ENCODE measurements at places on chromosomes 6 and 20.

DNA sequence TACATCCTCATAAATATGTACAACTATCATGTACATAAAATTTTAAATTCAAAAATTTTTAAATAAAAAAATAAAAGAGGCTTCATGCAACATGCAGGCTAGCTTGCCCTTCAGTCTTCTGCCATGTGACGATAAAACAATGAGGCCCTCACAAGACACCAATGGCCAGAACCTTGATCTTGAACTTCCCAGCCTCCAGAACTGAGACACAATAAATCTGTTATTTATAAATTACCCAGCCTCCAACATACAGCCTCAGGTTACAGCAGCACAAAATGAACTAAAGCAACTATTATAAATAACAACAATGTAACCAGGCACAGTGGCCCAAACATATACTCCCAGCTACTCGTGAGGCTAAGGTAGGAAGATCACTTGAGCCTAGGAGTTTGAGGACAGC, 42.8 kb downstream of the SERAC1 start:
- no peak for DNase-seq

GRCh38 chr20:61635721-61636455, 383.8 kb downstream of the CDH4 start:
- DNase-seq, result no peak

DNA sequence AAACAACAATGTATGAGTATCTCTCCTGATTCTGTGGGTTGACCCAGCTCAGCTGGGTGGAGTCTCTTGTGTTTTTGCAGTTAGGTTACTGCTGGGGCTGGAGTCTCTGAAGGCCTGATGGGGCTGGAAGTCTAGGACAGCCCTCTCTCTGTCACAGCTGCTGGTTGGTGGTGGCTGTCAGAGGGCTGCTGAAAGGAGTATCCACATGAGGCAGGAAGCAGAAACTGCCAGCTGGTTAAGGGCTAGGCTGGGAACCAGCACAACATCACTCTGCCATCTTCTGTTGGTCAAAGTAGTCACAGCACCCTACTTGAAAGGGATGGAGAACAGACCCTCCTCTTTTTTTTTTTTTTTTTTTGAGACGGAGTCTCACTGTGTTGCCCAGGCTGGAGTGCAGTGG, 10.0 kb upstream of the PACSIN1 start:
- DNase-seq, result no peak

GRCh38 chr6:88374553-88374952, 208.4 kb upstream of the CNR1 start:
- no peak for DNase-seq

DNA sequence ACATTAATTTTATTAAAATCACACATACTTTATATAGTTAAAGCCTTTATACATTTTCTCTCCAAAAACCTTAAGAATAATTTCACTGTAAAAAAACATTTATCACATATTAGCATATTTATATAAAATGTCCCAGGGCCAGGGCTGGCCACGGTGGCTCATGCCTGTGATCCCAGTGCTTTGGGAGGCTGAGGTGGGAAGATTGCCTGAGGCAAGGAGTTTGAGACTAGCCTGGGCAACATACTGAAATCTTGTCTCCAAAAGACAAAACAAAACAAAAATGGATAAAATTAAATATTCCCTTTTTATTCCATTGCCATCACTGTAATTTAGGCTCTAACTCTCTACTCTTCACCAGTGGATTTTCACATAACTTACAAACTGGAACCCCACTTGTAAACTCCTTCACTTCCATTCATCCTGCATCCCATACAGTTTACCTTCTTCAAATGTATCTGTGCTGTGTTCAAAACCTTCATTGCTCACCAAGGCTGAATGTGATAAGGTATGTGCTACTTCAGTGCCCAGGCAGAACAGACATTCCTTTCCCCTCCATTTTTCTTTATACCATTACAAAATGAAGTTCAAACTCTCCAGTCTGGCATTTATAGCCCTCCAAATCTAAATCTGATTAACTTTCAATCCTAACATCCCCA, 42.9 kb upstream of the PIM1 start:
- no peak for DNase-seq

- DNase-seq, result no peak
Measured at GRCh38 chr6:157741321-157741947, 81.6 kb upstream of the SNX9 start.

DNA sequence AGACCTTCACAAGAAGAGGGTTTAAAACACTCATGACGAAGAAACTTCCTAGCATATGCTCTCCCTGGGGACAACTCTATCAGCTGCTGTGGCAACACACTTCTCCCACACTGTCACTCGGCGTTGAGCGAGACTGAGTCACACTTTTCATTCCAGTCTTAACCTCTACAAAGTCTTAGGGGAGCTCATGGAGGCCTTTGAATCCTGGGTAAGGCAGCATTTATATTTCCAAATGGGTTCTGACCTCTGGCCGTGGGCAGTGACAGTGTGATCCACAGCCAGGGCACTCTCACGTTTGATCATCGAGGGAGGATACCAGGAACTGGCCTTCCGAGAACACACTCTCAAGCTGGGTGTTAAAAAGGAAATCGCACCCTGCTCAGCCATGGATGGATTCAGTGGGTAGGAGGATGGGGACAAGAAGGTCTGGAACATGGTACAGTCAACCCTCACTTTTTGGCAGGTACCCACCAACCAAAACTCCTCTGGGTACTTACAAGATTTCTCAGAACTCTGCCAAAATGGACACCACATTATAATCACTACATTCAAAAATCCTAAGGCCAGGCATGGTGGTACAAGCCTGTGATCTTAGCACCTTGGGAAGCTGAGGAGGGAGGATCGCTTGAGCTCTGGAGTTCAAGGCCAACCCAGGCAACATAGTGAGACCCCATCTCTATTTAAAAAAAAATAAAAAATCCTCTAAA, 19.6 kb downstream of the RRBP1 start:
- DNase-seq, result no peak

DNA sequence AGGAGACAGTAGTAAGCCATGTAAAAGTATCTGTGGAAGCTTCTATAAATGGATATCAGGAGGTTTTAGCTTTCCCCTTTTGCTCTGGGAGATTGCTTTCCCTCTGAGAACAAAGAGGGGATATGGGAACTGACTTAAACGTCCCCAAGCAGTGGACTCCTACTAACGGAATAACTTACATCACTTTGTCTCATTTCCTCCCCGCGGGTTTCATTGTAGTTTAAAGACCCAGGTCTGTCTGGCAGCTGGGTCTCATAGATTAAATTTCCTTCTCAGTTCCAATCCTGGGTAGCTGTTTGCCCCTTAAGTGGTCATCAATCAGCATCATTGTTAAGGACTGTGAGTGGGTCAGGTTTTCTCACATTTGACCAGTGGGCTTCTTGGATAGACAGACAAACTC, 68.7 kb downstream of the PLAGL1 start:
- no peak for DNase-seq

- no peak for DNase-seq
Measured at GRCh38 chr6:11318835-11319813, 86.7 kb upstream of the NEDD9 start.

DNA sequence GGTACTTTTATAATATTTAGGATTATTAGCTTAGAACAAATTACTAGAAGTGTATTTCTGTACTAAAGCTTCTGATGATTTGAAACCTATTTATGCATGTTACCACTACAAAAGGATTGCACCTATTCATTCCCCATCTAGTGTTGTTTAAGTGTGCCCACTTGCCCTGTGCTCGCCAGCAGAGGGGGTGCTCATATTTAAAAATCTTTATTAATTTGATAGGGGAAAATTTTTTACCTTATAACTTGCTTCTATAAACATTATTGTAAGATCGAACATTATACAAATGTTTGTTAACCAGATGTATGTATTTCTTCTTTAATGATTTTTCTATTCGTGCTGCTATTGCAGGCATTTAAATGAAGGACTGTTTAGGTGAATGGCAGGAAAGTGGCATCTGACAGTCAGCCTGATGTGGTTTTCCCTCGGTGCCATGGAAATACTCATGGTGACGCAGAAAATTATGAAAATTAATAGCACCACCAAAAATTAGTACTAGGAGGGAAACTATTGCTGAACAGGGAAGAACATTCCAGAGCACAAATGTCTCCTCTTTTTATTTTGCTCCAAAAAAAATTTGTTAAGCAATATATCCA, 44.1 kb upstream of the FNDC1 start:
- DNase-seq, result no peak

DNA sequence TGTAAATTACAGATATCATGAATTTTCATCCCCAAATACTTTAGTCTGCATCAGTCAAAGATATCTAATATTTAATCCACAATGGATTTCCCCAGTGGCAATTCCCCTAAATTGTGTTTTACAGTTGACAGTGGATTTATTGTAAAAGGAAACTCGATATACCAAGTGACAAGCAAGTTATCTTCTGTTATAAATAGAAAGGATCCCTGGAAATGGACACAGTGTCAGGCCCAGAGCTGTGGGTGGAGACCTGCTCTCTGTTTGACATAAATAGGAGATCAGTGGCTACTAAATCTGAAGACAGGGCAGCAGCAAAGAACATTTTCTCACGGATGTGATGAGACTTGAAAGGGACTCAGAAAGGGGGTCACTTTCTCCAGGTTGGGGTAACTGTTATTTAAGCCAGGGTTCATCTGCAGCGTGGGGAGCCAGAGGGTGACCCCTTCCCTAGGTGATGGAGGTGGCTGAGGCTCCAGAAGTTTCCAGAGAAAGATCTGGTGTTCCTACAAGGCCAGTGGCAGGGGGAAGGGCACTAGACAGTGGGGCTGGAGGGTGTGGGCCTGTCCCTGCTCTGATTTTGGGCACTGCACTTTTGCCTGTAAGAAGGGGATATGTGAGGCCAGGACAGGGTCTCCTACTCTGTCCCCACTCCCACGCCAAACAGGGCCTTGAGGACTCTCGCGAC, 12.3 kb upstream of the FAM110A start:
- DNase-seq, result no peak

GRCh38 chr6:112225691-112226090, 28.7 kb downstream of the LAMA4 start:
- no peak for DNase-seq

- no peak for DNase-seq
Measured at GRCh38 chr6:37922563-37922962, 103.0 kb downstream of the ZFAND3 start.

DNA sequence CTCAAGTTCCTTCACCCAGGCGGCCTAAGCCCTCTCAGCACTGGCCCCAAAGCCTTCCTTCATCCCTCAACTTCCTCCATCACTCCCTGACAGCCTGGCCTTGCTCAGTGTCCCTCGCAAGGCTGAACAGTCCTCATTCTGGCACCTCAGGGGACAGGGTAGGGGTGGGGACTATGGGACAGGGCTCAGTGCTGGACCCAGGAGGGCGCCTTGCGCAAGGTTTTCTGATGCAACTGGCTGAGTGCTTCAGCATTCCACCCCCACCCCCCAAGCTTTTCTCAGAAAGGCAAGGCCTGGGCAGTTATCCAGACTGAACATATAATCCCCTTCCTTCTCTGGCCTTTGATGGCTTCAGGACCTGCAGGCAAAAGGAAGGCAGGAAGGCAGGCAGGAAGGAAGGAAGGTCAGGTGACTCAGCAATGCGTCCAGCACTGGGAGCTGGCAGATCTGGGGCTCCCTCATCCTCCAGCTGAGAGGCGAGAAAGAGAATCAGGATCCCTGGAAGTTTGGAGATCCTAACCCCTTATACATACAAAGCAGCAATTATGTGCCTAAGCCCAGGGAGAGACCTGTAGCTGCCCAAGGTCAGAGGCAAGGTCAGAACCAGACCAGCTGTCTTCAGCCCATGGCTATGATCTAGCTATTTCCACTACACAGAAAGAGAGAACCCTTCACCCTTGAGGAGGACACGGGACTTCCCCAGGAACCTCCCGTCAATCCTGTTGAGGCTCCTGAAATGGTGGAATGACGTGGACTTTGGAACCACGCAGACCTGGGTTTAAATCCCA, 8.6 kb upstream of the TRIB3 start:
- DNase-seq, result no peak

- no peak for DNase-seq
Measured at GRCh38 chr20:4685923-4686221, 35.8 kb upstream of the PRND start.

- DNase-seq, result no peak
Measured at GRCh38 chr6:148907573-148907972, 160.7 kb downstream of the UST start.

Data from stimulated activated CD8-positive, alpha-beta memory T cell treated with anti-CD3 and anti-CD28 coated beads, Interleukin-12 subunit alpha, Interleukin-12 subunit beta, amount 100 ng/mL, for 4 hours (primary cell).